ENCODE measurements at places on chromosomes 11 and 22.

GRCh38 chr11:8041576-8041975 is 39.4 kb upstream of the TUB start:
- DNase-seq = no peak

DNA sequence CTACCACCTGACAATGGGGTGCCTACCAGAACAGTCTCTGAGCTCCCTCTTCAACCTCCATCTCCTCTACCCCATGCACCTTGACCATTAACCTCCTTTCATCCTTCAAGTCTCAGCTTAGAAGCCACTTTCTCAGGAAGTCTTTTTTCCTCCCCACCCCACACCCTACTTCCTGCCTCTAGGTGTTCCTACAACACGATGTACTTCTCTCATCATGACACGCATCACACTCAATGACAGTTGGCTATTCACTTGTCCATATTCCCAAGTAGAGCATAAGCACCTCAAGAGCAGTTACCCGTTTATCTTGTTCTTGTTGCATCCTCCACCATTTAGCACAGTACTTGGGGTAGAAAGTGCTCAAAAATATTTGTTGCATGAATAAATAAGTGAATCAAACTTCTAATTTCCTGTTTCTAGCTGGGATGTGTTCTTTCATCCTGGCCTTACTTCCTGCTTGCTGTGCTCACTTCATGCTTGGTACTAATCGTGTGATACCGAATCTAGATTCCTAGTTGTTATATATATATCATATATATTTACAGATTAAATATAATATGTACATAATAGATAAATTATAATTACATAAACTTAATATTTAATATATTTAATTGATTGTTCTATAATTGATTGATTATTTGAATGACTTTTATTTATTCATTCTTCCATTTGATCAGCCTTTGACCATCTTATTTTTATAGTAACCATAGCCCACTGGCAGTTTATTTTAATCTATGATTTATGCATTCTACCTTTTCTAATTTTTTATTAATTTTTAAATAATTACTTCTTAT is 177.5 kb upstream of the TMEM45B start:
- DNase-seq = no peak

- DNase-seq = no peak
Measured at GRCh38 chr11:100823360-100823759, 136.3 kb downstream of the ARHGAP42 start.

DNA sequence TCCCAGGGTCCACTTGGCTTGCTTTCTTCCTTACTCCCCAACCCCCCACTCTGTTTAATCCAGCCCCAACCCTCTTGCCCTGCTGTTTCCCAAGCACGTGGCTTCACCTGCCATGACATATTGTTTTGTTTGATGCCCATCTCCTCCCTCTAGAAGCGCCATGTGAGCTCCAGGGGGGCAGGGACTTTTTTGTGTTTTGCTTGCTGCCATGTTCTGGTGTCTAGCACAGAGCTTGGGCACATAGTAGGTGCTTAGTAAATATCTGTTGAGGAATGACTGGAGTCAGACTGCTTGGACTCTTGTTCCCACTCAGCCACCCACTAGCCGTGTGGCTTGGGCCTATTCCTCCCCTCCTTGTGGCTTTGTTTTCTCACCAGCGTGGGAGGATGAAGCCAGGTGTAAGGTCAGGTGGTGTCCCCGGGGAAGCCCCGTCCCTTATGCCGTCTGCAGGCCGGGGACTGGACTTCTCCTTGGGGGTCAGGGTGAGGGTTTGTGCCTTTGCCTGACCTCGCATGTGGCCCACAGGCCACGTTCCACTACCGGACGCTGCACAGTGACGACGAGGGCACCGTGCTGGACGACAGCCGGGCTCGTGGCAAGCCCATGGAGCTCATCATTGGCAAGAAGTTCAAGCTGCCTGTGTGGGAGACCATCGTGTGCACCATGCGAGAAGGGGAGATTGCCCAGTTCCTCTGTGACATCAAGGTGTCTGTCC is 3.8 kb downstream of the AIP start:
- DNase-seq = no peak

DNA sequence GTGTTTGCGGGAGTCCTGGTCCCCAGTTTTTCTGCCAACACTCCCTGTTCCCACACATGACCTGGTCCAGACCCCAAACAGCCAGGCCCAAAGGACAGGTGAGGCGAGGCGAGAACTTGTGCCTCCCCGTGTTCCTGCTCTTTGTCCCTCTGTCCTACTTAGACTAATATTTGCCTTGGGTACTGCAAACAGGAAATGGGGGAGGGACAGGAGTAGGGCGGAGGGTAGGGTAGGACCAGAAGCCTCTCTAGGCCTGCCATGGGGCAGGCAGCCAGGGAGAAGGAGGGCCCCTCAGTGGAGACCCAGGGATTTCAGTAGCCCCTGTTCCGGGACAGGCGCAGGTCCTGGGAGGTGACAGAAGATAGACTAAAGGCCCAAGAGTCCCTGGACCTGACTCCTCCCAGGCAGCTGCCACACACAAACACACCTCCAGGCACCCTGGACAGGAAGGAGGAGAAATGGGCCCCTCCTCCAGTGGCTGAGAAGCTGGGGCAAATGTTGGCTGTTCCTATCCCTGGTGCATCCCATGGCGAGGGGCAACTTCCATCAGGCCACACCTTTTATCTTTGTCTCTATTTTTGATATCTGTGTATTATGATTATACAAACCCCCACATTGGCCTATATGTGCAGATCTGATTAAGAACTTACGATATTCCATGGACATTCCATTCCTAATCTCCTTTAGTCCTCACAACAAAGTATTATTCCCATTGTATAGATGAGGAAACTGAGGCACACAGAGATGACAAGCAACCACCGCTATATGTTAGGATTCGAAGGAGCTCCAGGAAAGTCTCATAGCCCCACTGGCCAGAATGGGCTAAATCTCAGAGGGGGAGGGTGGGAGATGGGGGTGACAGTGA is 626 bp upstream of the F2 start:
- peak; percentile 54 for DNase-seq

GRCh38 chr11:34052036-34052607 is 591 bp downstream of the CAPRIN1 start:
- DNase-seq = peak; percentile 96

- no peak for DNase-seq
Measured at GRCh38 chr11:34235189-34235588, 122.6 kb downstream of the ABTB2 start.

DNA sequence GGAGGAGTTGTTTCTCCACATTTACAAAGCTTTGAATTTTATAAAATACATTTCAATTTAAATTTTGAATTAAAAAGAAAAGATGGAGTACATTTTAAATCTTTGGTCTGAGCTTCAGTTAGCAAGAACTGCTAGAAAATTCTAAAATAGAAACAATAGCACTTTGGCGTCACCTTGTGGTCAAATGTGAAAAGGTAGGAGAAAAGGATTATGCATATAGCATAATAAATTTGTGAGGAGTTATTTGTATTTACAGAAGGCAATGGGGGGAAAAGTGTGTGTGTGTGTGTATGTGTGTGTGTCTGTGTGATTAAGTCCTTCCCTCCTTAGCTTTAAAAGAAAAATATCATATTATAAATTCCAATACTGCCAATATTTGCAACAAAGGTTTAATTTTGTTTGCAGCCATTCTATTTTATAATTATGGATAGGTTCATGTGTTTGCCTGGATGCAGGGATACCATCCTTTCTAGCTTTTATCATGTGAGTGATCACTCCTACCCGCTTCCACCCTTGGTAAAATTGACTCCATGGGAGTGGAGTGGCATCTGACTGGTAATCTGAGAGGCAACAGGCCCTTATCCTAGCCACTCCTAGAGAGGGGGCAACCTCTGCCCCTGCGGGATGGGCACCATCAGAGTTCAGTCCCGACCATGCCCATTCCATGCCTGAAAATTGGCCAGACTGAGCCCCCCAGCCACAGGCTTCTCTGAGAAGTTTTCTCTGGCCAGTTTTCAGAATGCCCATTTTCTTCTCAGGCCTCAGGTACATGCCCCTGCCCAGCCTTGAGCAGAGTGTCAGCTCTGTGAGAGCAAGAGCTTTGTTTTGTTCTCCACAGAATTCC is 13.6 kb upstream of the LGR4 start:
- DNase-seq = no peak
